Stimulated activated CD4-positive, alpha-beta T cell treated with anti-CD3 and anti-CD28 coated beads, Interleukin-15, amount 100 ng/mL, for 1 hour (primary cell): ENCODE measurements at places on chromosomes 2 and 18.

- no peak for DNase-seq
Observed at GRCh38 chr2:9380702-9381628, 42.4 kb downstream of the ITGB1BP1 start.

GRCh38 chr2:159035790-159036411, 67.5 kb downstream of the TANC1 start:
- no peak for DNase-seq

DNA sequence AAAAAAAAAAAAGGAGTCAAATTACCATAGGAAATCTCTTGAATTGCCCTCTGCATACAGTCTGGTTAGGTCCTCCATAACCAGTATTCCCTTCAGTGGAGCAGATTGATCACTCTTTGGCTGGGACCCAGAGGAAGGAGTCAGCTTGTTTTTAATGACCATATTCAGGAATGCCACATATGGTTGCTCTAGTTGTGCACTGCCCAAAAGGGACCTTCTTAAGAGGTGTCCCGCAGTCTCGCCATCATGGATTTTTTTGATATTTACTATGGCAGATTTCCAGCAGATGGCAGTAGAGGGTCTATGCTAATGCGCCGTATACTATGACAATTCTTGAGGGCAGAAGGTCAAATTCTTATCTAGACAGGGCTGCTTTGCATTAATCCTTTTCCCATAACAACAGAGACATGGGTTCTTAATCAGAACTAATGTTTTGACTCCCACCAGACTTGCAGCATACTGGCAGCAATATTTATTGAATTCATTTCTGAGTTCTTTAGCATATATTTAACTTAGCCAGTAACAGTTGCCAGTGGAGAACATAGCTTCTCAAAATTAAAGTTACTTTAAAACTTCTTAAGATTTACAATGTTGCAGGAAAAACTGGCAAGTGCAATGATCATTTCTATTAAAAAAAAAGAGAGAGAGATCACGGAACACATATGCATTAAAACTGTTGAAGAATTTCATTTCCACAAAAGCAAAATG, 31.8 kb upstream of the INPP4A start:
- no peak for DNase-seq

GRCh38 chr18:44783371-44783770, 102.7 kb downstream of the SETBP1 start:
- DNase-seq = no peak

DNA sequence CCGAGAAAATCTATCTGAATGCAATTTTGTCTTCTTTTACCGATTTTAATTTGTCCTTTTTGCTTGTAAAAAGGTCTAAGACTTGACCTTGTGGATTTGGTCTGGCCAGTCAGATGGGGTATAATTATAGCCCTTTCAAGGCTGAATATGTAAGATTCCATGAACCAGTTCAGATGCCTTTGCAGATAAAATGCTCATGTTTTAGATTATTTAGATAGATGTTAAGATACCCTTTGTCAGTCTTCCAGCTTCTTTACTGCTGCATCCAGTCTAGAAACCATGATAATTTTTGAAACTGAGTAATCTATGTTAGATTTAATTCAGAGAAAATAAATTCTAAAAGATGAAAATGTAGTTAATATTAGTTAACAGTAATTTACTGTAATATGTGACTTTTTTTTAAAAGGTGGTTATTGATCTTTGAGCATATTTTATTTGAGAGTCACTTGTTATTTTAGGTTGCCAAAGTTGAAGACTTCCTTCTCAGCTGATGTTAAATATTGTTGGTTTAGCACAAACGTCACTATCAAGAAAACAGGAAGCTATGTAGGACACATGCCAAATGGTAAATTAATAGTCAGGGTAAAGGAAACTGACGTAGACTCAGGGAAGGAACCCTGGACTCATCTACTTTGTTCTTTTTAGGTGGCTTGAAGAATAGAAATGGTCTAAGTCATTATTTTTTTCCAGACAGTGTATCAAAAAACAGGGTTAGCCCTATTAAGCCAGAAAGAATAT, 29.8 kb downstream of the BABAM2 start:
- DNase-seq = no peak

DNA sequence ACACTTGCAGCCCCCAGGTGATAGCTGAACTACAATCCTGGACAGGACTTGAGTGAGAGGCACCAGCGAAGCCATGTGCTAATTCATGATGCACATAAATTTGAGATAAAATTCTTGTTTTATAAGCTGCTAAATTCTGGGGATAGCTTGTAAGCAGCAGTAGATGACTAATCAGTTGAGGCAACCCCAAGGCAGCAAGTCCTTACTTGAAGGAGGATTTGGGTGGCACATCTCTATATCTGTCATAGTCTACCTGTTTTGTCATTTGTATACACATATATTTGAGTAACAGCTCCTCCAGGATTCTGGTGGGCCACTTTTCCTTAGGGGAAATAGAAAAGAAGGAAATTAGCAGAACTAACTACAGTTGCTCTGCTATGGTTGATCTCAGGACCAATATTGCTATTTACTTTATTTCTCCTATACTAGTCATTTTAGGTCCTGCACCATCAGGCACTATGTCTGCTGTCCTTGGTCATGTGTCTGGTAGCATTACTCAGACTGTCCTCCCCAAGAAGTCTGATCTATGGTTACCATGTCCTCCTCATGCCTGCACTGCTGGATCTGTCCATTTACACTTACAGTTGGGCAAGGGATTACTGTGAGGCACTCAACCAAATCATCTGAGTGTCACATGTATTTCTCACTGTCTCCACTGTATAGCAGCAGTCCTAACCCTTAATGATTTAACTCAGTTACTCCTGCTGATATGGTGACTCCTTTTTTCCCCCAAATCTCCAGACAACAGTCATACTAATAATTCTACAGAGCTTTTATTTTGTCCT, 436.0 kb upstream of the CWC22 start:
- DNase-seq = no peak

DNA sequence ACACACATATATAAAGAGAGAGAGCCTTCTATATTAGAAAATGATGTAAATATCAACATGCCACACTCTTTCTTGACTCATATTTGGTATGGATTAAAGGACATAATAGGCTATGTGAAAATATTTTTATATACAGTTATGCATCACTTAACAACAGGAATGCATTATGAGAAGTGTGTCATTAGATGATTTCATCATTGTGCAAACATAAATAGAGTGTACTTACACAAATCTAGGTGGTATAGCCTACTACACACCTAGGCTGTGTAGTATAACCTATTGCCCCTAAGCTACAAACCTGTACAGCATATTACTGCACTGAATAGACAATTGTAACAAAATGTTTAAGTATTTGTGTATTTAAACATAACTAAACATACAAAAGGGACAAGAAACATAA, 354.8 kb upstream of the CNTNAP5 start:
- DNase-seq = no peak

GRCh38 chr2:1020206-1020605, 69.6 kb downstream of the SNTG2 start:
- no peak for DNase-seq

GRCh38 chr2:187345338-187345737, 102.7 kb downstream of the CALCRL start:
- no peak for DNase-seq

- no peak for DNase-seq
Observed at GRCh38 chr2:10059552-10060335, 16.4 kb downstream of the KLF11 start.

- no peak for DNase-seq
Observed at GRCh38 chr2:54859997-54860701, 136.7 kb downstream of the EML6 start.

DNA sequence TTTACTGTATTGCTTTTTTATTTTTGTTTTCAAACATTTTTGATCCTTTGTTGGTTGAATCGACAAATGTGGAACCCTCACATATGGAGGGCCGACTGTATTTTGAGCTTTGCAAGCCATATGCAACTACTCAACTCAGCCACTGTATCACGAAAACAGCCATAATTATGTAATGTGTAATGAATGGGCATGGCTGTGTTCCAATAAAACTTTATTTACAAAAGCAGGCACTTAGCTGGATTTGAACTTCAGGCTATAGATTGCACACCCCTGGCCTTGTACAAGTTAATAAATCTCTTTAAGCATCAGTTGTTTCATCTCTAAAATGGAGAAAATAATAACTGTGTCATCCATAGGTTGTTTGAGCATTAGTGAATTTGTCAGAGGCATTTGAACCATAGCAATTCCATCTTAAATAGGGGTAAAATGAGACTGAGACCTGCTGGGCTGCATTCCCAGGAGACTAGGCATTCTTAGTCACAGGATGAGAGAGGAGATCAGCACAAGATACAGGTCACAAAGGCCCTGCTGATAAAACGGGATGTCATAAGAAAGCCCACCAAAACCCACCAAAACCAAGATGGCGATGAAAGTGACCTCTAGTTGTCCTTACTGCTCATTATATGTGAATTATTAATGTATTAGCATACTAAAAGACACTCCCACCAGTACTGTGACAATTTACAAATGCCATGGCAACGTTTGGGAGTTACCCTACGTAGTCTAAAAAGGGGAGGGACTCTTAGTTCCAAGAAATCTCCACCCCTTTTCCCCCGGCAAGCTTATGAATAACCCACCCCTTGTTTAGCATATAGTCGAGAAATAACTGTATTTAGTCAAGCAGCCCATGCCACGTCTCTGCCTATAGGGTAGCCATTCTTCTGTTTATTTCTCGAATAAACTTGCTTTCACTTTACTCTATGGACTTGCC, 13.7 kb upstream of the LTBP1 start:
- no peak for DNase-seq

GRCh38 chr2:140863713-140864112, 1267.1 kb downstream of the LRP1B start:
- no peak for DNase-seq

- no peak for DNase-seq
Observed at GRCh38 chr2:48332286-48332685, 197.7 kb upstream of the STON1 start.

DNA sequence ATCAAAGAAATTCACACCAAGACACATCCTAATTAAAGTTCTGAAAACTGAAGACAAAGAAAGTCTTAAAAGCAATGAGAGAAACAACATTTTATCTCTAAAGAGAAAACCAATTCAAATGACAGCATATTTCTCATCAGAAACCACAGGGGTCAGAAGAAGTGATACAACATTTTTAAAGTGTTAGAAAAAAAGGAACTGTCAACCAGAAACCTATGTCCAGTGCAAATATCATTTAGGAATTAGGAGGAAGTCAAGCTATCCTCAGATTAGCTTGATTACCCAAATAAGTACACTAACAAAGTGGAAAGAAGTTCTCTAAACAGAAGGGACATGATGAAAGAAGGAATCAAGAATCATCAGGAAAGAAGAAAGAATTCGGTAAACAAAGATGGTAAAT, 59.5 kb upstream of the BCL2L11 start:
- DNase-seq = no peak

GRCh38 chr2:239382384-239382880, 18.4 kb downstream of the HDAC4 start:
- no peak for DNase-seq

GRCh38 chr2:231012463-231012862, 16.5 kb downstream of the SPATA3 start:
- DNase-seq = no peak

GRCh38 chr2:65403529-65403915, 28.9 kb downstream of the SPRED2 start:
- DNase-seq = no peak

- DNase-seq = no peak
Observed at GRCh38 chr2:44801289-44801840, 140.1 kb upstream of the SIX3 start.

DNA sequence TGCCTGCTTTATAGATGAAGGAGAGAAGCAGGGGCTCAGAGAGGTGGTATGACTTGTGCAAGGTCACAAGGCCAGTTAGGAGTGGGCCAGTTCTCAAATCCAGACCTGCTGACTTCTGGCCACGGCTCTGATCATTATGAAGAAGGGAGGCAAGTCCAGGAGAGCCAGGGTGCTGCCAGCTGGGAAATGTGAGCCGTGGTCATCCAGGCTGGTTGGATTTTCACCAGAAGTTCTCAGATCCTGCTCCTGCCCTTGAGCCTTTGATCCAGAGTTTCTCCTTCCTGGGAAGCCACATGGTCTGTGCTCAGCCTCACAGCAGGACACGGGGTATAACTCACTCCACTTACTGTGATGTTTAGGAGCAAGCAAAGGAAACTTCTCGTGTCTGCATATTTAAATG, 239.9 kb downstream of the KLHL29 start:
- DNase-seq = no peak

DNA sequence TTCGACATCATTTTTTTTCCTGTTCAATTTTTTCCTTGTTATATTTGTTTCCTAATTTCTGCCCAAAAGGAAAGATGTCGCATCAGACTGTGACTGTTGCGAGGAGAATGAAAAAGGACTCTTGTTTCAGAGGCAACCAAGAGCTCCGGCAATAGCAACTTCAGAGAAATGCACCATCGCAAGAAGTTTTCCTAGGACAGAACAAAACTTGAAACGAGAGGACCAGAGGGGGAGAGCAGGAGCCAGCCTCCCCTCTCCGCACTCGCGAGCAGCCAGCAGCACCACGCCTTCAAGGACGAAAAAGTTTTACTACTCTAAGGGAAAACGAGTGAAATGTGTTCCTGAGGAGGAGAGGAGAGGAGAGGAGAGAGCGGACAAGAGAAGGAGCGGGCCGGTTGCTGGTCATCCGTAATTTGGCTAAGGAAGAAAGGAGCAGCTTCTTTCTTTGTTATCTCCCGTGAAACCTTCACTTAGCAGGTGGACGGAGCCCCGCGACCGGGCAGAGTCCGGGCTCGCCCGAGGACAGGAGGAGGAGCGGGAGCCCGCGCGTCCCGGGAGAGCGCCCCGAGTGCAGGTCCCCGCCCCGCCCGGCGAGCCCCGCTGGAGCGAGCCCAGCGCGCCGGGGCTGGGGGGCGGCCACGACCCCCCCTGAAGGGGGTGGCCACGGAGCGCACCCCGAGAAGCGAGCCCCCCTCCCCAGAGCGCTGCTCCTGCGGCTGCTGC, 744 bp downstream of the POU3F3 start:
- DNase-seq = no peak
